ENCODE measurements at places on chromosomes 11 and 22. TPM values are rescaled to one million over a fixed set of nuclear protein-coding genes. Genes with fewer than 3 reads are reported as not detected.

The CDC45 gene
- not detected for total RNA-seq

The ADAMTS8 gene
- total RNA-seq: 4.1 TPM

The OR4A15 gene
- not detected for total RNA-seq

The EXPH5 gene
- 11.9 TPM for total RNA-seq

The FZD4 gene
- 40.7 TPM for total RNA-seq

The MRPL16 gene
- 25.1 TPM for total RNA-seq

The SERGEF gene
- total RNA-seq: 44.1 TPM

DNA sequence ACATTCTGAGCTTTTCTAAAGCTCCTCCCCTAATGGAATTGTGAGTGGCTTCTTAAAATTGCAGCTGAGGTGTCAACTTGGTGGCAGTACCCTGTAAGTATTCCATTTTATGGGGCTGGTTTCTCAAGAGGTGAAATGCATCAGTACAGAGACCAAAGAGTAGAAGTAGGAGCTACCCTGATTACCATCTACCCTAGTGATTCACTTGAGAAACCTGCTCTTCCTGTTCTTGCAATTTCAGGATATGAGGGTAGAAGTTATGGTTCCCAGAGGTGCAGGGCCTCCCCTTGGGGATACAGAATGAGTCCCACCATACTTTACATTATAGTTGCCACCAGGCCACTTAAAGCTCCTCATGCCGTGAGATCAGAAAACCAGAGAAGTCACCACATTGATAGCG is 944.6 kb downstream of the OPCML start:
- DNase-seq: no peak

DNA sequence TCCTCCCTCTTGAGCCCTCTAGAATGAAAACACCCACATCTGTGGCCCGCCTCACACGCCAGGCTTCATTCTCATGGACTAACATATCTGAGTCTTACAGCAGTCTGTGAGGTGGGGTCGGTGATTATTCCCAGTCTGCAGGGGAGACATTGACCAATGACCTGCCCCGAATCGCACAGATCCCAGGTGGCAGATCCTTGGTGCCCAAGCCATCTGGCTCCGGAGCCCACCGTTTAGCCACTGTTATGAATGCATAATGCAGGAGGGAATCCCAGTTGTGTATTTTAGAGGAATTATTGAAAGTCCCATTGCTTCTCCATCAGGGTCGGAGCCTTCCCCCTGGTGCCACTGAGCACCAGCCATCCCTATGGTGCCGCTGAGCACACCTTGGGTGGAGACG is 47.4 kb downstream of the ISX start:
- no peak for DNase-seq

DNA sequence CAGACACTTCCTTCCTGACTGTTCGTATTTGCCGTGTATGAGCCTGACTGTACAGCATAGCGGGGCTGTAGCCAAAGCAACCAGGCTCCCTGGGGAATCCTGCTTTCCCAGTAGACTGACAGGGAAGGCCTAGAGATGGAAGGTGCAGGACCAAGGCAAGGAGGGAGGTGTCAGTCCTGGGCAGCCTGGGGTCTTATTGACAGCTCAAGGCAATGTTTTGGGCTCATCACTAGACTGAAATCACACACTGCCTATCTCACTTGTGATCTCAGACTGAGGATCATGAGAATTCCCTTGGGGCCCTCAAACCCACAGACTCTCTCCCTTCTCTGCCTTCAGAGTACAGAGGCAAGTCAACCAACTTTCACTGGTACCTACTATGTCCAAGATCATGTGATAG is 346.8 kb upstream of the NARS2 start:
- no peak for DNase-seq

DNA sequence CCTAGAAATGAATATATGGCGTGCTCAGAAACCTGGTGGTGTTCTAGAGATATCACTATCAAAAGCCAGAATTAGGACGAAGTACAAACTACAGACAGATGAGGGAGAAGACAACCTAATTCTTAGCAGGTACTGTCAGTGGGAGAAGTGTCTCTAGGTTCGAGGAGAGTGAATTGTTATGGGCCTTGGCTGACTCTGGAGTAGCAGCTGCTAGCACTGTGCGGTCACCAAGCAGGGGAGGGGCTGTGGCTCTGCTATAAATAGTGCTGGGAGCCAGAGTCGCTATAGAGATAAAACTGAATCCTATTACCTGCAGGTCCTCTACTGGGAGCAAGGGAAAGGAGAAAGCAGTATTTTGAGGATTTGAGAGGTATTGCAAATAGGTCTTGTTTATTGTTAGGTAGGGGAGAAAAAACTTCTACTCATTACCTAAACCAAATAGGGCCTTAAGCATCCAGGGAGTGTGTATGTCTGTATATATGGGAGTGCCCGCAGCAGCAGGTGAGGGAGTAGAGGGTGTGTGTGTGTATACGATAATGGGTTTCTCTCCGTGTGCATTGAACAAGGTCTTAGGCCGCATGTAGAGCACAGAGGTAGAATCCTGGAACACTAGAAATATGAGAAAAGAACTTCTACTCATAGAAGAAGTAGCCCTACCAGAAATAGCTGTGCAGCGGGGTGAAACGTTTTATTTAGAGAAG is 2.2 kb downstream of the MADD start:
- DNase-seq: no peak

GRCh38 chr22:17272511-17272991 is 53.3 kb upstream of the ADA2 start:
- peak; percentile 44 for DNase-seq
